ENCODE measurements at places on chromosomes 12 and 14.
A peak's percentile ranks its signal among the peaks of the same experiment; 100 is the strongest.

- no peak for DNase-seq
Measured at GRCh38 chr14:53670701-53671100, 285.9 kb downstream of the BMP4 start.

GRCh38 chr12:57048423-57049118, 1.4 kb downstream of the MYO1A start:
- DNase-seq = no peak

DNA sequence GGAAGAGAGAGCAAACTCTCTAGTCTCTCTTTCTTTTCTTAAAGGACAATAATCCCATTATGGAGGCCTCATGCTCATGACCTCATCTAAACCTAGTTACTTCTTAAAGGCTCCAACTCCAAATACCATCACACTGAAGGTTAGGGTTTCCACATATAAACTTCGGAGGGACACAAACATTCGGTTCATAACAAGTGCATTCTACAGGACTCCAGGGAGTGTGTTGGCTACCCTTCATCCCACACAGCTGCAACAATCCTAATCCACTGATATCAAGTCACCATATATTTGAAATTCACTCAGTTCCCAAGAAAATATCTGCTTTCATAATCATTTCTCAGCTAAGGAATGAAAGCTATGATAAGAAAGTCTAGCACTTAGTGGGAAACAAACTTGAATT, 265.9 kb upstream of the PLEKHG7 start:
- no peak for DNase-seq

DNA sequence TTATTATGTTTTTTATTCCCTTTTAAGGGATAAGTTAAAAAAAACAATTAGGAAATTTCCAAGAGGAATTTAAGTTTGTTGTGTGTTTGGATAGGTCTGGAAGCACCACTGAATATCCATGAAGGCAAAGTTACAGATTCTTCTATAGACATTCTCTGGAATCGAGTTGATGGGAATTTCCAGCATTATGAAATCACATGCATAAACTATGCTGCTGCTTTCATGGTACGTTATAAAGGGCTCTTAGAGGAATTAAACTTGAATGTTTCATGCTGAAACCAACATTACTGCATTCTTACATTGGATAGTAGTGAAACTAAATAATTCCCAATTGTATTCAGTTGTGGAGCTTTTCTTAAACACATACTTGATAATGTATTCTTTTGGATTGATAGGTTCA, 21.5 kb upstream of the PTPRQ start:
- no peak for DNase-seq

- no peak for DNase-seq
Measured at GRCh38 chr14:96194262-96194656, 10.4 kb upstream of the BDKRB2 start.

DNA sequence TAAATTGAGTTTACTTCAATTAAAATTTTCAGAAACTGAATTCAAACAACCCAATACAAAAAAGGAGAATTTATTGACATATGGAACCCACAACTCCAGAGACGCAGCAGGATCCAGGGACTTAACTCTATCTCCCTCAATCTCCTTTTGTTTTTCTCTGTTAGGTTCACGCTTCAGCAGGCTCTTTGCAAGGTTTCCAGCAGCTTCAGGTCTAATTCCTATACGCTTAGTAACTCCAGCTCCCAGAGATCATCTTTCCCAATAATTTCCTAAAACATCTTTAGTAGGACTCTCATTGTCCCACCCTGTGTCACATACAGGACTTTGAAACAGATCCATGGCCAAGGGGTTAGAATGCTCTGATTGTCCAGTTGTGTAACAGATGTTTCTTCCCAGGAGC, 175.2 kb downstream of the RMST start:
- no peak for DNase-seq

DNA sequence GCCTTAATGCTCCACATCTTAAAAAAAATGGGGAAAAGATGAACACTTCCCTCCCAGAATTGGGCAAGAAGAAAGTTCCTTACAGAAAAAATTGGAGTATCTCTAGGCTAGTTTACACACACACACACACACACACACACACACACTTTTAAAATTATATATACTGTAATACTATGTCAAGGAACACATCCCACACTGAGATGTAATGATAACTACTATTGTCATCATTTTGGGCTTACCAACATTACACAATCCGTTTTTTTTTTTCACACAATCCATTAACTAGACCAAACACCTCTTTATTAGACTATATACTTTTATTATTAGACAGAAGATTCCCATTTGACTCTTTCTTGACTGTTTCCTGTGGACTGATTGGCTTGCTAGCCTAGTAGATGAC, 2.5 kb downstream of the LTBR start:
- no peak for DNase-seq

GRCh38 chr14:105487449-105487985, 831 bp downstream of the CRIP1 start:
- peak; percentile 70 for DNase-seq

DNA sequence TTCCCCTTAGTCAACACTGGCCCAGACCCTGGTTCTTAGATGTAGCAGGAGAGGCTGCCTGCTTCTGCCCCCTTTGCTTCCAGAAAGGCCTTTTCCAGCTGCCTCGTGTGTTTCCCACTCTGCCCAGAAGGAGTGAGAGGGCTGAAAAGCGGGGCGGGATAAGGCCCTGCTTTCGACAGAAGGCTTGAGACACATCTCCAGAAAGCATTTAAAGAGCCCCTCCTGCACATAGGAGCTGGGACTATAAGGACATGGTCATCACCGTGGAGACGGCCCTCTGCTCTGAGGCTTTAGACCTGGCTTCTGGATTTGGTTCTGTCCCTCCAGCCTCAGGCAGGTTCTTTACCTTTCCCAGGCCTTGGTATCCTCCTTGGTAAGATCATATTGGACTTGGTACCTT, 11.9 kb downstream of the CALM1 start:
- DNase-seq = no peak

DNA sequence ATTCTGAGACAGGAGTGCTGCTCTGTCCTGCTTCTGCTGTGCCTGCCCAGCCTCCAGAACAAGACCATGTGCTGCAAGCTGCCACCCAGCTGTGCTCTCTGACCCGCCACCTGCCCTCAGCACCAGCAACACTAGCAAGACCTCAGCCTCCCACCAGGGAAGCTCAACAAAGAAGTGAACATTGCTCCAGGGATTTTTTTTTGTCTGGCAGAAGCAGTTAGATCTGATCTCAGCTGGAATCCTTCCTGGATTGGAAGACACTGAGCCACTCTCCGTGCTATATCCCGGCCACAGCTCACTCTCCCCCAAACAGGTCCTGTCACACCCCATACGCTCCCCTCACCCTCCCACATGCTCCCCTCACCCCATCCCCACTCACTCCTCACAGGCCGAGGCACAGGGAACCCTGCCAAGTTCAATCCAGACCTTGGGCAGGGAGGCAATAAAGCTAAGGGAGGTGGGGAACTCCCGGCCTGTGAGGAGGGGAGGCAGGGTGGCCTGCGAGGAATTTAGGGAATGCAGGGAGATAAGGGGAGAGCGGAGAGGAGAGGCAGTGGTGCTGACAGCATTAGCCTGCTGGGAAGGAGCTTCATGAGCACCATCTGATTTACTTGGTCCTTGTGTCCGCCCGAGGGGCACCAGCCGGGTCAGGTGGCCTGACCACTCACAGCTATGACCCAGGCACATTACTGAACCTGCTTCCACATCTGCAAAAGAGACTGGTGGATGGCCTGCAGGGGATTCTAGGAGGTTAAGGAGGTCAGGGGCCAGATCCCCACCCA, 29.7 kb downstream of the CCDC85C start:
- no peak for DNase-seq

GRCh38 chr12:46131732-46132469, 136.9 kb downstream of the SLC38A1 start:
- no peak for DNase-seq

DNA sequence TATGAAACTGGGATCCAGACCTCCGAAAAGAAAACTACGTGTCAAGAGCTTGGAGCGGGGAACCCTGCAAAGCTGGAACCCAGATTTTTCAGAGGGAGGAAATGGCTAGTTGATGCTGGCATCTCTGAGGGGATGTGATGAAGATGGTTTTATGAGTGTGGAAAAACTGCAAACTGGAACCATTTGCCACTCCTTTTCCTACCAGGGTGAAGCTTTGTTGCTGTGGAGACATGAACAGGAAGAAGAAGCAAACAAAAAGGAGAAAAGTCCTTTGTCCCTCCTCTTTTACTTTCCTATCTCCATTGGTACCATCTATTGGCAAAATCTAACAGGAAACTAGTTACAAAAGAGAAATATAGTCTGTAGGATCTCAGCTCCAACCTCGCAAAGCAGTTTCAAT, 39.2 kb downstream of the CDK17 start:
- DNase-seq = no peak

GRCh38 chr14:68172627-68173026, 353.0 kb downstream of the RAD51B start:
- DNase-seq = no peak

- DNase-seq = no peak
Measured at GRCh38 chr14:53004976-53005375, 54.1 kb upstream of the FERMT2 start.

DNA sequence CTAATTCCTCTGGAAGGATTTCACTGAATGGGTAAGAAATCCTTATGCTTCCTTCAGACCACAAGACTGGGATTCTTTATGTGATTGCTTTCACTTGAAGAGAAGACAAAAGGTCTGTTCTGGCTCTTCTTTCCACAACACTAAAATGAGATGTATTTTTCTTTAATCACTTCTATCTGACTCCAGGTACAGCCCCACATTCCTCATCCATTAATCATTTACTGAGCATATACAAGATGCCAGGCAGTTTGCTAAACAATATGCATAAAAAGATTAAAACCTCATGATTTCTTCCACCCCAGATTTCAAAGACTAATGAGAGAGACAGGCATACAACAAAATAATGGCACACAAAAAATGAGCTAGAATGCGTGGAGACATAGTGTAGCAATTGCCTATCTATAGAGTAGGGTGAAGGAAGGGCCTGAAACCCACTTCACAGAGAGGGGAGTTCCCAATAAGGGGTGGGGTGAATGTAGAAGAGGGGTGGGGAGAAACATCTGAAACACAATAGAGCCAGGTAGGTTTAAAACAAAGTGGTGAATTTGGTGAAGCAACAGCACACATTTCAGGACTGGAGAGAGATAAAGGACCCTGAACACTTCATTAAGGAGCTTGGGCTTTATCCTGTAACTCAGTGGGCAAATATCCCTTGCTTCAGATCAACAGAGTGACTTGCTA, 65.1 kb upstream of the PRB2 start:
- DNase-seq = no peak

- no peak for DNase-seq
Measured at GRCh38 chr12:129617849-129618248, 286.0 kb downstream of the TMEM132D start.

- no peak for DNase-seq
Measured at GRCh38 chr12:633731-634130, 29.5 kb downstream of the NINJ2 start.

DNA sequence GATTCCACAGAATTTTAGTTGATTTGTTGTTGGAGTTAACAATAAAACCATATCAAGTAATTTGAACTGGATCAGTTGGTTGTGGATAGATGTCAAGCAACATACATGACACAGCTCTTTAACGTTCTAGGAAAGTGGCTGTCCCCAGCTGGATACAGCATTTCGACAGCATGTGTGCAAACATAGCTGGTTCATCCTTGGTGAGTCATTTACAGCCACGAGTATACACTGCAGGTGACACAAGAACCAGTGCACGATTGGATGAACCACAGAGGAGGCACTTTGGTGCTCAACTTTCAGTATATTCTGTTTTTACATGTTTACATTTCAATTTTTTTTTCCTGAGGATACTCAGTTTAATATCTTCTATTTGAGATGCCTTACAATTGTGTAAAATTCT, 242.4 kb downstream of the TMEM117 start:
- DNase-seq = no peak

DNA sequence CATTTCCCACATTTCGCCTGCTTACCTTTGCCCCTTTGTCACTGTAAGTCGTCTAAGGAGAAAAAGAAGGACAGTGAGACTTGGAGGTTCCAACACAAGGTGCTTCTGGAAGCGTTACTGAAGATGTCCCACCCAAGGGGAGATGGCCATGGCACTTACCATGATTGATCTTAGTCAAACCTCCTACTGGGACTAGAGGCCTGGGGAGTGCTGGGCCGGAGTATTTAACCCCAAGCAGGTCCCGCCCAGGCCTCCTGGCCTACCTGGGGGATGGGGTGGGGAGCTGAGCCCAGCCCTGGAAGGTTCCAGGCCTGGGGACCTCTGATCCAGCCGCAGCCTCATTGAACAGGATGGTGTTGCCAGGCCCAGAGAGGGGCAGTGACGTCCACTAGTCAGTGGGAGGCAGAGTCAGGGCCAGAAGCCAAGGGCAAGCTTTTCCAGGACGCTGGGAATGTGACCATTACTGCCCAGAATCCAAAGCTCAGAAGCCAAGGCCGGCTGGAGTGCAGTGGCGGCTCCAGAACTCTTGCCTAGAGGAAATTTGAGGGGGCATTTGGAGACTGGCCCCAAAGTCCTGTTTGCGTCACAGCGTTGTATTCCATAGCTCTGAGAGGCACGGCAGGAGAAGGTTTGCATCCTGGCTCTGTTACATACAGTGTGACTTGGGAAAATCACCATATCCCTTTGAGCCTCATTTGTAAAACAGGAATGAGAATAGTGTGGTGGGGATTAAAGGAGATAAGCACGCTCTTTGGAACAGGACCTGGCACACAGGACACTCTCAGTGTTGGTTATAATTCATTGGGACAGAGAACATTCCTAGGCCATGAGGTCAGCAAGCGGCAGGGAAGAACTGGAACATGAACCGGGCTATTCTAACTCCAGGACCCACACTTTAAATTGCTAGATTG, at the start of gene HPD:
TSS of gene HPD (minus strand) at position 198 of the 911 bp plus-strand sequence. CDS start at position 162, 36 bp downstream.
- no peak for DNase-seq

DNA sequence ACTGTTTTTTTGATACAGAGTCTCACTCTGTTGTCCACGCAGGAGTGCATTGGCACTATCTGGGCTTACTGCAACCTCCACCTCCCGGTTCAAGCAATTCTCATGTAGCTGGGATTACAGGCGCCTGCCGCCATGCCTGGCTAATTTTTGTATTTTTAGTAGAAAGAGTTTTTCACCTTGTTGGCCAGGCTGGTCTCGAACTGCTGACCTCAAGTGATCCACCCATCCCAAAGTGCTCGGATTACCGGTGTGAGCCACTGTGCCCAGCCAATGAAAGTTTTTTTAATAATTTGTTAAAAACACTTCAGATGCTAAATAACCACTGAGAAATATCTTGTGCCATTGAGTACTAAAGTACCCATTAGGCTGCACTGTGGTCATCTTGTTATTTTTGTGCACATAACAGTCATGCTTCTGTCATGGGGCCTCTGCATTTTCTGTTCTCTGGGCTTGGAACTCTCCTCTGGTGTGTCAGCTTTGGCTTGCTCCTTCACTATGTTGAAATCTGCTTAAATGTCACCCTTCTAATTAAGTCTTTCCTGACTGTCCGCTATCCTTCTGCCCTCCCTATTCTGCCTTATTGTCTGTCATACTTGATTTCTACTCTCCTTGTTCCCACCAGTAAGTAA, 105.1 kb downstream of the KTN1 start:
- no peak for DNase-seq

- no peak for DNase-seq
Measured at GRCh38 chr14:81330619-81331122, 69.5 kb downstream of the STON2 start.

GRCh38 chr14:105862581-105863239, 336.3 kb downstream of the TMEM121 start:
- no peak for DNase-seq
